Fibroblast of the aortic adventitia (primary cell): ENCODE measurements at places on chromosomes 1 and 21. TPM values are rescaled to one million over a fixed set of nuclear protein-coding genes. Genes with fewer than 3 reads are reported as not detected.

- DNase-seq = no peak
Measured at GRCh38 chr21:41929248-41929647, 24.6 kb downstream of the C2CD2 start.

DNA sequence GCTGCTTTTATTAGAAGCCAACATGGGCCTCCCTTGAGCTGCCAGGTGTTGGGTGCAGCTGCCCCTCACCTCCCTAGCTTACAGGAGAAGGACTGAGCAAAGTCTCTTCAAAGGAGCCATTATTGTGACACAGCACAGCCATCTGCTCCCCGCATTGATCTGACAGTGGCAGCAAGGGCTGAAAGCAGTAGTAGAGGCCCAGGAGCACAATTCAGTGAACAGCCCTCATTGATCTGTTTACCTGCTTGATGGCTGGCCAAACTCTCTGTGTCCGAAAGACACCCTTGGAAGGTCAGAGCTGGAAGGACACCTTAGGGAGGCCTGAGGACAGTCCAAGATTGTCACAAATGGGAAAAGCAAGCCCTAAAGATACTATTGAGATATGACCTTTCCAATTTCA, 14.5 kb downstream of the HMGB4 start:
- no peak for DNase-seq

DNA sequence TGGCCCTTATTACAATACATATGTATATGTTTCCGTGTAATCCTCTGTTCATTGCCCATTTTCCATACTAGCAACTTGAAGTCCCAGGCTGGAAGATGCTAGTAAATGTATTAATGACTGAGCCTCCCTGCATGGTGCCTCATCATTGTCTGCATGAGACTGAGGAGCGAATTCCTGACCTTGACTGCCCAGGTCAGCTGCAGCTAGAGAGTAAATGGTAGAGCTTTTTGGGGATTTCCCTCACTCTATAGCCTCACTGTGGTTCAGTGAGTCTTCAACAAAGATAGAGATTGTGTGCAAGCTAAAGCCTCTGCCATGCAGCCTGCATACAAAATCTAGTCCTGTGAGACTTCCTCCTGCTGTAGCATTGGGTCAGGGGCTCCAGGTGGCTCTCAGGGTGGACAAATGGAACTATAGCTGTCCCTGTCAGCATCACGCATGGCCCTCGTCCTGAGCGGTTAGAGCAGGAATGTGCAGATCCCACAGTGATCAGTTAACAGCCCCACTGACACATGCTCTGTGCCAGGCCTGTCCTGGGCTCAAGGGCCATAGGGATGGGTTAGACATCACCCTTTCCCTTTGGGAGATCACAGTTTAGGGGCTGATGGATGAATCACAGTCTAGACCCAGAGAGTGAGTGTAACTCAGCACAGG, 741.7 kb downstream of the MATN1 start:
- no peak for DNase-seq

C1QC gene
- total RNA-seq = not detected in 2 replicates

LRRC71 gene
- total RNA-seq = 0.09 TPM in 1 of 2 replicates, not detected in the other
